ENCODE measurements at places on chromosomes 7 and 10. TPM values are rescaled to one million over a fixed set of nuclear protein-coding genes. Genes with fewer than 3 reads are reported as not detected.

DNA sequence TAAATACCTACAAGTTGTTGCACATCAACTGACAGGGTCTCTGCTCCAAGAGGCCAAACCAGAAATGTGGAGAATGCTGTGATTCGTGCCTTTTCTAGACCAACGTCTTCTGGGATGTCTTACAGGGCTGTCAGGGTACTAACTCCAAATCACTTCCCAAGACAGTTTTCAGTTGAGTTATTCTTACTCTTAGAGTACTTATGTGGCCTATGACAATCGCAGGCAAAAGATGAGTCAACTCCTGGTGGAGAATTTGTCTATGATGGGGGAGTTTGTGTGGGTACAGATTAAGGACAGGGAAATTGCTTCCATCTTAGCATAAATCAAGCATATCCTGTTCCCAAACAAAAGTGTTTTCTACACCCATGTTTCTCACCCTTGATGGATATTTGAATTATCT, 734.8 kb downstream of the TNS3 start:
- DNase-seq, result no peak

RBP4 gene
- total RNA-seq, result not detected

DNA sequence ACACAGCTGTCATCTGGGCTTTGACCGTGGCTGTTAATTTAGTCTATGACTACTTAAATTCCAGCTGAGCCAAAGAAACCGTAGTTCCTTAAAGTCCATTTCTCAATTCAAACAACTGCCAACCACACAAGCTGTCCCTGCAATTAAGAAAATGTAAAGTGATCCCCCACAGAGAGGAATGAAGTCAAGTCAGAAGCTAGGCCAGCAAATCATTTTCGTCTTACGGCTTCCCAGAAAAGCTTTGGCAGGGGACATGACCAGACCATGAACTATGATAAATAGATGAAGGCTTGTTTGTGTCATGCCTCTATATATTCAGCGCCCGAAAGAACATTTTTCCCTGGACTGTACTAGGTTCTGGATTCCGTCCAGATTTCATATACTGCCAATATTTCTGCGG, 54.6 kb downstream of the HACD1 start:
- no peak for DNase-seq

DNA sequence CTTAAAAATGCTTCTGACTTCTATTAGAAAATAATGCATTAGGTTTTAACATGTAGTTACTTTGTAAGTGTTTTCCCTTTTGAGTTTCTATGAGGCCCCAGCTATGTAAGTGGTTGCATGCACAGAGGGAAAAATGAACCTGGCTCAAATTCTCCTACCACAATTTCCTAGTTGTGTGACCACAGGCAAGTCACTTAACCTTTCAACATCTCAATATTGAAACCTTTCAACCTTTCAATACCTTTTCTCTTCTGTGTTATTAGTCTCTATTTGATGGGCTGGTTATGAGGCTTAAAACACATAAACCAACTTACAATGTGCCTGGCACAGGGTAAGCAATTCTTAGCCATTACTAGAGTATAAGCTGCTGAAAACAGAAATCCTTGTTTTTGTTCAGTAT, 203.0 kb downstream of the KCND2 start:
- DNase-seq, result no peak
